ENCODE measurements at places on chromosomes 5 and 9. TPM values are rescaled to one million over a fixed set of nuclear protein-coding genes. Genes with fewer than 3 reads are reported as not detected.
A peak's percentile ranks its signal among the peaks of the same experiment; 100 is the strongest.

DNA sequence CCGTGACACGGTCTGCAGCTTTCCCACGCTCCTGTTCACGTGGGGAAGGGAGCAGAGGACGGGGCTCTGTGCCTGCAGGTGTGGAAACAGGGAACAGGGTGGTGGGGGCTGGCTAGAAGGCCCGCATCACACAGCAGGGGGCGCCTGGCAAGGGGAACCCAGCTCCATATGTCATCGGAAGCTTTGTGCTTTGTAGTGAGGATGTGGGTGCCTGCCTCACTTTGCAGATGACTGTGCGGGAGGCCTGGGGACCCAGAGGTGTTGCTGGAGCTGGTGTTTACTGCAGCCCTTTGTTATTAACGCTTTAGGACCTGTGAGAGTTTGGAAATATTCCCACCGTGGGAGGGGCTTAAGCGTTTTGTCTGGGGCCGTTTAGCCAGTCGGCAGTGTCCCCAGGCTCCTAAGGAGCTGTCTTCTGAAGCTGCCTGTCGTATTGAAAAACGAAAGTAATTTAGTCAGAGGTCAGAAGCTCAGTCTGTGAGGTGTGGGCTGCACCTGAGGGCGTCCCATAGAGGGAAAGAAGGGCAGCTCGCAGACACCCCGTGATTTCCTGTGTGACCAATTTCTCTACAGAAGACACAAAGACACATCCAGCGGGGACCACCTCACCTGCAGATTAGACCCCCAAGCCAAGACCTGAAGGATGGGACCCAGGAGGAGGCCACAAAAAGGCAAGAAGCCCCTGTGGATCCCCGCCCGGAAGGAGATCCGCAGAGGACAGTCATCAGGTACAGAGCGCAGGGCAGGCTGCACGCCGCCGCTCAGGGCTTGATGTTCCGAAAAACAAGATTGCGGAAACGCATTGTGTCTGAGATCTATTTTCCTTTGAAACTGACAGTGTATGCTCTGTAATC lies 9.1 kb downstream of the MAN1B1 start:
- DNase-seq: peak; percentile 91

- DNase-seq: no peak
Measured at GRCh38 chr5:153256-153655, 38.0 kb upstream of the LRRC14B start.

The C9orf50 gene
- total RNA-seq: not detected

- DNase-seq: no peak
Measured at GRCh38 chr9:125841444-125841843, 94.3 kb downstream of the PBX3 start.

DNA sequence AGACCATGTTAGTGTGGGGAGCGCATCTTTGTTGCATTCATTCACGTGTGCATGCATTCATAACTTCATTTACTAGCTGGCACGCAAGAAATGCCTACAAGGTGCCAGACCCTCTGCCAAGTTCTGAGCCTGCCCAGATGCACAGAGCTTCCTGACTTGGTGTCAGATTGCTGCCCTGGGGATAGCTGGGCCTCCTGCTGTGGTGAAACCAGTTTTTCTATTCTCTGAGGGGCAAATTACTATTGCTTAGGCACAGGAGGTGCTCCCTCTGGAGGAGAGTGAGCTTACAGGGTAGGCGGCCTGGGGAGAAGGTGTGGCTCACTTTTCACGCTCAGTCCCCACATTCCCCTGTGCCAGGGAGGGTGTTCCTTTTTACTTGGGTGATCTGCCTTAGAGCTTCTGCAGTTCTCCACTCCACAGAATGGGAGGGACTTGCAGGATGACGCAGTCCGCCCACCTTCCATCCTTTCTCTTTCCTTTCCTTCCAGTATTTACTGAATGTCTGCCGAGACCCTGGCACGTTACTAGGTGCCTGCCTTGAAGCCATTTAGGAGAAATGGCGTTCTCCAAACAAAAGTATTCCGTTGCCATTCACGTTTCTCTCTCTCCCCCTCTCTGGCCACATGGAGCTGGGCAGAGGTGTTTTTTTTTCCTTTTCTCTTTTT lies 27.9 kb upstream of the CTNNA1 start:
- DNase-seq: no peak

- DNase-seq: no peak
Measured at GRCh38 chr9:113313261-113313660, 10.1 kb upstream of the RNF183 start.

DNA sequence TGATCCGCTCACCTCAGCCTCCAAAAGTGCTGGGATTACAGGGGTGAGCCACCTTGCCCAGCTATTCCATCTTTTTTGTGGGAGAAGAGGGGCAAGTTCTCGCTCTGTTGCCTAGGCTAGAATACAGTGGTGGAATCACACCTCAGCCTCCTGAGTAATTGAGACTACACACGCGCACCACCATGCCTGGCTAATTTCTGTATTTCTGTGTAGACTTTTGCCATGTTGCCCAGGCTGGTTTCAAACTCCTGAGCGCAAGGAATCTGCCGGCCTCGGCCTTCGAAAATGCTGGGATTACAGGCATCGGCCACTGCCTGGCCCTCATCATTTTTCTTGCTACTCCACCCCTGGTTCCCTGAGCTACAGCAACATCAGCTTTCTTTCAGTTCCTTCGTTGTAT lies 2.8 kb upstream of the NOL6 start:
- DNase-seq: no peak

GRCh38 chr9:20408513-20408912 lies 213.8 kb downstream of the MLLT3 start:
- no peak for DNase-seq

GRCh38 chr9:72930828-72931227 lies 22.0 kb downstream of the ALDH1A1 start:
- no peak for DNase-seq

DNA sequence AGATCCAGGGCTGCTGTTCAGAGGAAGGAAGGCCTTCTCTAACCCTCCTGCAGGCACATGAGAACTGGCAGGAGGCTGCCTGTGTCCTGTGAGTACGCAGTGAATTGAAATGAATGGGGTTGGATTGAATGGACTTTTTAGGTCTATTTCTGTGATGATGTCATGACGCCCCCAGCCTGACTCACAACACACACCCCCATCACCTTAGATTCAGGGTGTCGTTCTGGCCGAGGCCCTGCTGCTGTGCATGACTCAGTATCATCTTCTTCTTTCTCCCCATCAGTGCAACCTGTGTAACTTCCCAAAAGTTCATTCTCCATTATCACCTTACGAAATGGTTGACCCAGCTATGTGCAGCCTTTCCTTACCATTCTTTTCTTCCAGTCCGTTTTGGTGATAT lies 5.4 kb downstream of the PCAT7 start:
- no peak for DNase-seq

DNA sequence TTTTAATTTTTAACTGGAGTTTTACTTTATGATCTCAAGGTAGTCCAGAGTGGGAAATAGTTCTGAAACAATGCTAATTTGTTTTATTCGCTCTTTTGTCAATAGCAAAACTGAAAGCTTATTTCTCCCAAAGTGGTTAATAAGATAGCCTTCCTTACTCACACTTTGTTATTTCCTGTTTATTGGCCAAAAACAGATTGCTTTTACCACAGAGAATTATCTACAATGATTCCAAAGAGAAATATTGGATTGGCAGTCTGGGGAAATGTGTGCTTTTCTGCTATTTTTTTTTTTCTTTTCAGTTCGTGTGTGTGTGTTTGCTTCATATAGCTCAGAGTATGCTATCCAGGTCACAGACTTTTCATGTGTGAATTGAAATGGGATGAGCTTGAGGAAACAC lies 756.7 kb upstream of the RGMB start:
- no peak for DNase-seq

The RGS3 gene
- 55.3 TPM for total RNA-seq

- DNase-seq: peak; percentile 82
Measured at GRCh38 chr5:68239487-68239886, 23.9 kb downstream of the PIK3R1 start.

DNA sequence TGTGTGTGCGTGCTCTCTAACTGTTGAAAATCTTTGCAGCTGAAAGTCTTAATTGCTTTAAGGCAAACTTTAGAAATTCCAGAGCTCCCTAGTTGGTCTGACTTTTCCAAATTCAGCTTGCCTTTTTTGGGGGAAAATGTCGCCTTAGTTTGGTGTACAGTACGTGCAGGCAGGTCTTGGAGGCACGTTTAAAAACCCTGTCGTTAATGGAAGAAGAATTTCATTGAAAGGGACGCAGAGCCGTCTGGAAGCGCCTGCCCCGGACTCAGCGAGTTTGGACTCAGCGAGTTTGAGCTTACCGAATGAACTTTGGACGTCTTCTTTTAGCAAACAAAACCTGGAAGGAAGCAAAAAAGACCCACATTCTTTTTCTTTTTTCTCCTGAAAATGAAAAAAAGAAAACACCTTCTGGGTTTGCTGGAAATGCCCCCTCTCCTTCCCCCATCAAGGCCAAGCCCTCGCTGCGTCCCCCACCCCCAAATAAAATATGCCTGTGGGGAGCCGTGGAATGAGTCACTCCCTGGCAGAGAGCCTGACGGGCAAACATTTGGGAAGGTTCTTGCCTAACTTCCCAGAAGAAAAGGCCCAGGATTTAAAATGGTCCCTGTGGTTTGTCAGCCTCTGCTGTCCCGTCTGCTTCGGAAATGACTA lies 1.5 kb downstream of the NEK6 start:
- DNase-seq: peak; percentile 73

The ACTBL2 gene
- not detected for total RNA-seq

DNA sequence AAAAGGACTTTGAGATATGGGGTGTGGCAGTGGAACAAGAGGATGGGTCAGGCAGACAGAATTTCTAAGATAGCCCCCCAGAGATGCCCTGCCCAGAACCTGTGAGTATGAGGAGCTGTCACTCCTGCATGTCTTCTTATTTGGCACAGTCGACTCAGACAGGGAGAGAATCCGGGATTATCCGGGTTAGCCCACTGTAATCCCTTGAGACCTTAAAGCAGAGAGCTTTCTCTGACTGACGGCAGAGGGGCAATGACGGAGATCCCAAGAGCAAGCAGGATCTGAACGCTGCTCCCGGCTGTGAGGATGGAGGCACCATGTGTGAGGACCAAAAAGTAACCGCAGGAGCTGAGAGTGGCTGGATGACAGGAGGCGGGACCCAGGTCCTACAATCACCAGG lies 8.8 kb upstream of the NHP2 start:
- no peak for DNase-seq

GRCh38 chr5:113520429-113520828 lies 6.9 kb downstream of the YTHDC2 start:
- DNase-seq: no peak

DNA sequence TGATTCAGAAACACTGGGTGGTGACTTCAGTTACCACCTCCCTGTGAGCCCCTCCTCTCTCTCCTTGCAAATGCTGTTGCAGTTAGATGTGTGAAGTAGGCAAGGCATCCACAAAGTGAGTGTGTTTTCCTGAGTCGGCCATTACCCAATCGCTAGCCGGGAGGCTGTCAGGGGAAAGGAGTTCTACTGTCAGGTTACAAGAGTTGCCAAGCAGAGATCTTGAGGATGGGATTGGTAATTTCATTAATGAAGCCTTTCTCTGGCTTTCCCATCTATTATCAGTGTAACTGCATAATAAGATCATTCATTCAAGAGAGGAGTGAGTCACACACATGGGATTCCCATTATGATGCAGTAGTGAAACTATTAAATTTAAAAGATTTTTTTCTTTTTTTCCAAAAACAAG lies 106.9 kb downstream of the GLDC start:
- no peak for DNase-seq

DNA sequence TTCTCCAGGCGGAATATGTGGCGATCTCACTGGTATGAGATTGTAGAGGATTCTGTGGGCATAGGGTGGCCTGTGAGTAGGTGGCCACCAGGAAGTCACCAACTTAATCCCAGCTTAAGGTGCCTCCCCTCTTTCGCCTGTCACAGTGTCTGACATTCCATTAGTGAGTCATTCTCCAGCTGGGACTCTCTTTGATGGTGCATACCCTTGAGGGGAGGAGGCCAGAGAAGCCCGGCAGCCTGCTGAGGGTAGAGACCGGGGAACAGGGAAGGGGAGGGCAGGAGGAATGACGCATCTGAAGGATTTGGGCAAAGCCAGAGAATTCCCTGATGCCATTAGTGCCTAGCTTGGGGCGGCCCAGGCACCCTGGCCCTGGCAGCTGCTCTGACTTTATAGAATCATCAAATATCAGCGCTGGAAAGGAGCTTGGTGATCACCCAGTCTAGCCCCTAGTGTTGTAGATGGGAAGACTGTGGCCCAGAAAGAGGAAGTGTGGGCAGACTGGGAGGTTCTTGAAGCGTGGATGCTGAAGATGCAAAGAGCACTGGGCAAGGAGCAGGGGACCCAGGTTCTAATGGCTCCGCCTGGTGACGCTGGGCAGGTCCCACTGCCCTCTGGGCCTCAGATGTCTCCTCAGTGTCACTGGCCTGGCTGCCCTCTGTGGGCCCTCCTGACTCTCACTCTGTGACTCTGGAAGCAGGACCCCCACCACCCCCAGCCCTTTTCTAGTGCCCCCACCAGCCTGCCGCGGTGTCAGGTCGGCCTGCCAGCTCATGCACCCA lies 41.4 kb downstream of the DAB2IP start:
- DNase-seq: no peak

DNA sequence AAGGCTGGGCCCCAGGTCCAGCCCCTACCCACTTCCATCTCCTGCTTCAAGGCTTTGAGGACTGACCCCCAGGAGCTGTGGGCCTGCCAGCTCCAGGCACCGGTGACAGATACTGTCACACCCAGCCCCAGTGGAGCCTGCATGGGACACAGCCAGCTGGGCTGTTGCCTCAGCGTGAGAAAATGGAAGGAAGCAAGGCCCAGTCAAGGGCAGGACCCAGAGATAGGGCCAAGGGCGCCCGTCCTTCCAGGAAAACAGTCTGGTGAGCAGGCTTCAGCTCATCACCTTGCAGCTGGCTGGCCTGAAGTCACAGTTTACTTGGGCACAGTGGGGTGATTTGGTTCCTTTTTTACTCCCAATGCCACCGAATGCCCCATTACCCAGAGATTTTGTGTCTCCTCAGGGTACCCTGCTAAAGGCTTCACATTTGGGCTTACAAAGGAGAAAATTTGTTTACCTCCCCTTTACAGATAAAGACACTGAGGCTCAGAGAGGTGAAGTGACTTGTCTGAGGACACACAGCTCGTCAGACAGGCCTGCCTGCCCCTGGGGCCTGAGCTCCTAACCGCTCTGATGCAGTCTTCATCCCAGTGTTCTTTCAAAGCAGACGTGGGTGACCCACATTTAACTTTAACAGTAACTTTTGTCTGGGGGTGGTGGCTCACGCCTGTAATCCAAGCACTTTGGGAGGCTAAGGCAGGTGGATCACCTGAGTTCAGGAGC lies 21.5 kb upstream of the WDR38 start:
- no peak for DNase-seq

DNA sequence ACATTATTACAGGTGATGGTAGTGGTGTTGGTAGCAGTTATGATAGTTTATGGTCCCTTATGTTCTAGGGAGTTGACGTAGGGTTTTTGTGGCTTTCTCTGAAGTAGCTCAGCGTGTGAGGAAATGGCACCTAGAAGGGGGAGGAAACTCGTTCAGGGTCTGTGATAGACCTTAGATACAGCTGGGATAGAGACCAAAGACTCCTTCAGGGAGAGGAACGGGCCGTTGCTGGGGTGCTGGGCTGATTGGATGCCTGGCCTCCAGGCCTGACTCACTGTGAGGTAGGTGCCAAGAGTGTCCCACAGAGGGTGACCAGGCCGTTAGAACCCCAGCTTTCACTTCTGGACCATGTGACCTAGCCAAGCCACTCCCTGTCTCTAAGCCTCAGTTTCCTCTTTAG lies 96.6 kb downstream of the DAB2IP start:
- DNase-seq: no peak
